Foreskin keratinocyte (primary cell): ENCODE measurements at places on chromosomes 5 and 9. TPM values are rescaled to one million over a fixed set of nuclear protein-coding genes. Genes with fewer than 3 reads are reported as not detected.

The CBY3 gene
- not detected in 2 replicates for total RNA-seq

The CNTNAP3 gene
- 8.3 and 8.7 TPM in 2 replicates for total RNA-seq

The SPATA31E1 gene
- total RNA-seq: not detected in 2 replicates

The CCNJL gene
- total RNA-seq: 3.1 and 3.5 TPM in 2 replicates

The IPO11 gene
- total RNA-seq: 35.4 and 41.0 TPM in 2 replicates

The SLC6A19 gene
- not detected in 2 replicates for total RNA-seq

The LCN10 gene
- not detected in 2 replicates for total RNA-seq

The NME5 gene
- total RNA-seq: 0.39 TPM in 1 of 2 replicates, not detected in the other

The TUSC1 gene
- total RNA-seq: 10.6 and 12.0 TPM in 2 replicates

The CTXN3 gene
- total RNA-seq: not detected in 2 replicates

The PCDHA9 gene
- total RNA-seq: not detected in 2 replicates

- DNase-seq: no peak
These were observed 284.3 kb downstream of the TAF11L14 start for GRCh38 chr5:17918373-17919104.

DNA sequence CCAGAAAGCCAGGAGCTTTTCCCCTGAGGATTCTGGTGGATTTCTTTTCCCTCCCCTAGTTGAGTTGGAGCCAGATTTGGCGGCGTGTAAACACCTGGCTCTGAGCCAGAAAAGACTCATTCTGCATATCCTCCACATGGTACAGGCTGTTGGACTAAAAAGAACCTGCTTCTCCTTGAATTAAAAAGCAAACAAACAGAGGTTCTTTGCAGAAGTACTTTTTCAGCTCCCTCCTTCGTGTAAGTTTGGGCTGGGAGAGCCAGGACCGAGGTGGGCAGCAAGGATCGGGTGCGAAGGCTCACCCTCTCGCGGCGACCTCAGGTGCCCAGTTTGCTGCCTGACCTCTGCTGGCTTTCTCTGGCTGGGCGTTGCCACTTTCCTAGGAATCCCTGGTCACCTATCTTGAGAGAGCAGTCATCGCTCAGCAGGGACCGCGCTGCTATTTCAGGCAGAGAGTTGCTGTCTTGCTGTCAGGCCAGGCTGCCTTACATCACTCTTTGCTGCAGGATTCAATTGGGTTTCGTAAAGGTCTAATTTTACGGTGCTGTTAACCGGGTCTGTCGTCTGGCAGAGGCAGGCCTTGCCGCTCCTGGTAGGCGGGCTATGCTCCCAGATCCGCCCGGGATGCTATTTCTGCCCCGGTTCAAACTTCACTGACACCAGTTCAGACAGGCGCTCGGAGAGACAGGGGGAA lies 3.2 kb downstream of the PAPPA start:
- DNase-seq: no peak

DNA sequence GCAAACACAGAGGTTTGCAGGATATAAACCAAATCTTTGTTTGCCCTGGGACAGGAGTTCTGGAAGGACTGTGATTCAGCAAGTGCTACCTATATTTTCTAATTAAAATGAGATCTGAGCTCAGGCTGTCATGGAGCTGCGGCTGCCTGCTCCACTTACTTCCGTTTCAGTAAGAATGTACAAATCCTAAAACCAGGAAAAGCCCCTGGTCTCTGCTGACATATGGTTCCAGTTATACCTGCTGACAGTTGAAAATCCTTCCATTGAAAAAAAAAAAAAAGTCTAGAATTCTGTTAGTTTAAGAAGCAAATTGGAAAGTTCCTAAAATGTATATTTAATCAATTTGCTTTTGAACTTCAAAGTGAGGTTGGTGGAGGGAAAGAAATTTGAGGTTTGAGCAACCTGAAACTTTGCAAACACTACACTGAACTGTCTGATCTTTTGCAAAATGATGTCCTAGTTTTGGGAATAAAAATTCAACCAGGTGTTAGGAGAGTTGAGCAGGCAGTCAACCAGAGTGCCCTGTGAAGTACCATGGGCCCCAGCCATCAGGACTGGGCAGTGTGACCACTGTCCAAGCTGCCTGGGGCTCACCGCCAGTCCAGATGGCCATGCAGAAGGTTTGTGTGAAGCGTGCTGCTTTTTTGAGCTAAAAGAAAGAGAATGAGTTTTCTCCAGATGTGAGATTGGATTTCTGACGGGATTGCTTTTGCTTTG lies 50.6 kb downstream of the SHB start:
- DNase-seq: no peak

- DNase-seq: no peak
These were observed 11.0 kb upstream of the ERMP1 start for GRCh38 chr9:5843794-5844471.

DNA sequence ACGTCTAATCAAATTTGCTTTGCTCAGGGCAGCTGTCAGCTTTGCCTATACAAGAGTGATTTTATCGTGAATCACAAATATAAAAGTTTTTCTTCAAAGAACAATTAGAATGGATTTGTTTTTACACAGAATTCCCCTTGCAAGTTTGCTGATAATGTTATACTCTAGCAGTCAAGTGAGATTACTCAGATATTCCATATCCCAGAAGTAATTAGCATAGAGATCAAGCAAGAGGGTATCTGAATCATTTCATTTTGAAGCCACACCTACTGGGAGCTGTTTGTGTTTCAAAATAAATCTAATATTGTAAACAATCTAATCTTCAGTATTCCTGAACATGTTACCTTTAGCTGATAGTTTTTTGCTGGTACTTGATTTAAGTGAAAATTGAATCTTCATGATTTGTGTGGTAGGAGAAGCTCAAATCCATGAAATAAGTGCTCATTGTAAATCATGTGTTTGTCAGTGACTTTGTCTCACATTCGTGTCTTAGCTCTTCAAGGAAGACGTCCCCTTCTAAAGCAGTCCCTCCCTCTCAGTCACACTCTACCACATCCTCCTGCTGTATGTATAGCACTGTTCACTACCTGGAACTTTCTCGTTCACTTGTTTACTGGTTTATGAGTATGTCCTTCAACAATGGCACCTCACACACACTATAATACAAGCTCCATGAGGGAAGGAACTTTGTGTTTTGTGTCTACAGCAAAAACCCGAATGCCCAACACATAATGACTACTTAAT lies 3.3 kb upstream of the TTC39B start:
- no peak for DNase-seq

- DNase-seq: no peak
These were observed 9.4 kb upstream of the REEP5 start for GRCh38 chr5:112931473-112931872.

DNA sequence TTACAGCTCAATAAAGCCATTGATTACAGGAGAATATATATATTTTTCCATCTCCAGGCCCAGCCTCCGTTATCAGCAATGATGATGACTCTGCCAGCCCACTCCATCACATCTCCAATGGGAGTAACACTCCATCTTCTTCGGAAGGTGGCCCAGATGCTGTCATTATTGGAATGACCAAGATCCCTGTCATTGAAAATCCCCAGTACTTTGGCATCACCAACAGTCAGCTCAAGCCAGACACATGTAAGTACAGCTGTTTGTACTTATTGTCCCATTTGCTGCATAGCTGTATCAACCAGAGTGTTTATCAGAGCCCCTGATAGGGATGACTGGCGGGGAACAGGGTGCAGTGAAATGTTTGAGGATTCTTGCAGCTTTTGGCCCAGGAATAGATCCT lies 197.7 kb downstream of the NTRK2 start:
- DNase-seq: no peak

- no peak for DNase-seq
These were observed 18.8 kb downstream of the SH3PXD2B start for GRCh38 chr5:172435362-172436077.

DNA sequence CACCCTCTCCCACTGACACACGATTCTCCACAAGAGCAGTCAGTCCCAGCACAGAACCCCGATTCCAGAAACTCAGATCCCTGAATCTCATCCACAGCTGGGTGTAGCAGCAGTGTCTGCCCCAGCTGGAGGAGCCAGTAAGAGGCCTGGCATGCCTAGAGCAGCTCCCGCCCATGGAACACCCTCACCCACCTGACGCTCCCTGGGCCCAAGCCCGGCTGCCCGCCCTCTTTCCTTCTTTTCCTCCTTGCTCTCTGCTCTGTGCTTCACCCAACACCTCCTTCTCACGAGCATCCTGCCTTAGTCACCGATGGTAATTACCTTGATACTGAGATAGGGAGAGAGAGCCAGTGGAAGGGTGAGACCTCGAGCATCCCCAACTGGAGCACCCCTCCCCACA lies 8.7 kb downstream of the PCDH1 start:
- DNase-seq: peak; percentile 84

DNA sequence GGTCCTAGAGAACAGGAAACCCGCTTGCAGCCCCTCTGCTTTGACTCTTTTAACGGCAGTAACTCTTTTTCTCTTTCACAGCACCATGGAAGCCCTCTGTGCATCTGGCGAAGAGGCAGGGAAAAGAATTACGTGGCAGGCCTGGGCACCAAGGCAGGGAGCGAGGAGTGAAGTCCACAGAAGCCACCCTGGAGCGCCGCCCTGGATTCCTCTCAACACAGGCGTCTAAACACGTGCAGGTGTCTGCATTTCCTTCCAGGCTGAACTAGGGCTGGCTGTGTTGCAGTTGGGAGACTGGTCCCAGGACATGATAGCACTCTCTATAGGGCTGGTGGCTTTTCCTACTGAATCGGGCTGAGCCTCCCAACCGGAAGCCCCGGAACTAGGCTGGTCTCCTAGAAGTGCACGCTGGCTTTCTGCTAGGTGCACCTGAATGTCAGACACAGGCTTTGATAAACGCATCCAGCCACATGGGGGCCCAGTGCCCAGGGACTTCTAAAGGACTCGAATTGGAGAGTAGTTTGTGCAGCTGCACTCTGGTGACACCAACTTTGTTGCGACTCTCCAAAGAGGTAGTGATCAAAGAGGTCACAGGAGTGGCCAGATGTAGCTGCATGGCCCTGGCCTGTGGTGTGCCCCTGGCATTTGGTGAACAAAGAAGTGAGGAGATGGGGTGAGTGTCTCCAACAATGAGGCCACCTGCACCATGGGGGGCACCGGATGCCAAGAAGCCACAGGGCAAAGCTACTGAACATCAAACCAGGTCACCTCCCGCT lies 54.5 kb downstream of the AK8 start:
- DNase-seq: no peak

DNA sequence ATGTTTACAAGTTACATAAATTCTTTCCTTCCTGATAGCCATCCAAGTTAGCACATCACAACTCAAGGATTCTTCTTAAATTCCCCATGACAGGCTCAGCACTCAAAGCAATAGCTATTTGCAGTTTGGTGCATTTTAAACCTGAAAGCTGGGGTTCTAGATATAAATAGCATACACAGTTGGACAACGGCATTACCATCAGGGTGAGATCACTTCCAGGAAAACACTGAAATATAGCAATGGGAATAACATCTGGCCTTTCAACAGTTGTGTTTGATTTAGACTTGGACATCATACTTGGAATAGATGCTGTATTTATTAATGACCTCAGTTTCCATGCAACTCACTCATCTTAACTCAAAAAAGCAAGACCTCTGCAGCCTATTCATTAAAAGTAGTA lies 24.7 kb upstream of the LECT2 start:
- DNase-seq: no peak

GRCh38 chr9:111068771-111069170 lies 30.5 kb upstream of the LPAR1 start:
- DNase-seq: no peak

- DNase-seq: no peak
These were observed 14.5 kb downstream of the SH3GLB2 start for GRCh38 chr9:129013674-129014073.

DNA sequence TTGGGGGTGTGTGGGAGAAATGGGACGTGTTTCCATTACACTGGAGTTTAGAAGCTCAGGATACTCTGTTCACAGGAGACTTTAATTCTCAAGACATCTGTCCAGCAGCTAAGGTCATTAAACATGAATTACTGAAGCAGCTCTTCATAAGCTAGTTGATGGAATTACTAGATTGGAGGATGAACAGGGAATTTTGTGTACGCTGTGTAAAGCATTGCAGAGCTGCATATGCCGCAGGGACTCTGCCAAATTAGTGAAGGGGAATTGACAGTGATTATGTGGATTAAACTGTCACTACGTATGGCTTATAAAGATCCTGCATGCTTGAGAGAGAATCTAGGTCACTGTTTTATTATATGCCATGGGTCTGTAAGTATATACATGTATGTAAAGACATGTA lies 177.5 kb upstream of the TBC1D2 start:
- no peak for DNase-seq

- peak; percentile 35 for DNase-seq
These were observed 147.6 kb downstream of the ADAMTS6 start for GRCh38 chr5:65334077-65334476.

- no peak for DNase-seq
These were observed 714.5 kb downstream of the EFNA5 start for GRCh38 chr5:106956187-106956586.

GRCh38 chr5:16725575-16725974 lies 108.8 kb upstream of the RETREG1 start:
- DNase-seq: no peak

- DNase-seq: peak; percentile 63
These were observed 218.9 kb downstream of the ARL15 start for GRCh38 chr5:54091307-54092130.

- no peak for DNase-seq
These were observed 577.9 kb downstream of the ISL1 start for GRCh38 chr5:51961154-51961562.

- DNase-seq: no peak
These were observed 61.5 kb upstream of the CTXN3 start for GRCh38 chr5:127587246-127587917.

- no peak for DNase-seq
These were observed 286.7 kb upstream of the PTPRD start for GRCh38 chr9:10899509-10899908.

DNA sequence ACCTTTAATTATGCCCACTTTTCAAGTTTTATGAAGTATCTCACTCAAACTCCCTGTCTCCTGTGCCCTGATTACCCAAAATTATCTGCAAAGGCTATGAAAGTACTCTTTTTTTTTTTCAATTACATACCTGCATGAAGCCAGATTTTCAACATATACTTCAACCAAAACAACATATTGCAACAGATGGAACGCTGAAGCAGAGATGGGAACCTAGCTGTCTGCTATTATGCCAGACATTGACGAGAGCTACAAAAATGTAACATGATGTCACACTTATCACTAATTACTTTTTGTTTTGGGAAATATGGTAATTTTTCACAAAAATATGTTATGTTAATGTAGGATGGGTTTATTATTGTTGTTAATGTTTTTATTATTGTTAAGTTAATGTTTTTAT lies 86.5 kb upstream of the SLC1A3 start:
- no peak for DNase-seq

- DNase-seq: no peak
These were observed 22.4 kb upstream of the SLC6A3 start for GRCh38 chr5:1467341-1468246.

GRCh38 chr5:82364497-82364896 lies 86.3 kb upstream of the RPS23 start:
- peak; percentile 45 for DNase-seq

- DNase-seq: no peak
These were observed 214.0 kb upstream of the DMRT1 start for GRCh38 chr9:627336-627970.

- no peak for DNase-seq
These were observed 28.1 kb downstream of the GPX3 start for GRCh38 chr5:151048526-151048925.
